ENCODE measurements at places on chromosomes 6 and 20.

DNA sequence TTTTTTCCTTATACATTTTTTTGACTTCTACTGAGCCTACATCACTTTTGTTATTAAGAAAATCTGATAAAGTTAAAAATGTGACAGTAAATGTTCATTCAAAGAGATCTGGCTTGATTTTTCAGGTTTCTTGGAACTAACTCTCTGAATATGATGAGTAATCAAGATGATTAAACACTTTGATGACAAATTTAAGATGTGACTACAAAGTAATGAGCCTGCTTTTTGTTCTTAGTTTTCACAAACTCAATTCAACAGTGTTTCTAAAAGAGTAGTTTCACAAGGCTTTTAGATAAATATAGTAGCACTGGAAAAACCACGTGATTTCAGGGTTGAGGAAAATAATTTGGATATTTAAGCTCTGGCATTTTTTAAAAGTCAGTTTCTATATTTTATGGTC, 37.9 kb upstream of the HDDC2 start:
- DNase-seq, result no peak

GRCh38 chr6:12635813-12636212, 80.8 kb upstream of the PHACTR1 start:
- no peak for DNase-seq

DNA sequence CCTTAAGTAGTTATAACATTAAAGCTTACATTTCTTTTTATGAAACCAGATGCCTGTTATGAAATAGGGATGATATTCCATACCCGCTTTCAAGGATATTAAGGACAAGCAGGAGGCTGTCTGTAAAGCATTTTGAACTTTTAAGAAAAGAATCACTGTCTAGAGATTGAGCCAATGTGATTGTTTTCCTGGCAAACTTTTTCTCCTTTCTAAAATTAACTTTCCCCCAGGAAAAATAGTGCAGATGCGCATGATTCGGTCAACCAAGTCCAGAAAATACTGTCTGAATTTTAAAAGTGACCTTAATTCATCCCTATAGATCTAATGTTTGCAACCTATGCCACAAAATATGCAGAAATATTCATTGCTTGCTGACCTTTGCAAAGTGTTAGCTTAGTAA, 15.1 kb upstream of the DEK start:
- no peak for DNase-seq

DNA sequence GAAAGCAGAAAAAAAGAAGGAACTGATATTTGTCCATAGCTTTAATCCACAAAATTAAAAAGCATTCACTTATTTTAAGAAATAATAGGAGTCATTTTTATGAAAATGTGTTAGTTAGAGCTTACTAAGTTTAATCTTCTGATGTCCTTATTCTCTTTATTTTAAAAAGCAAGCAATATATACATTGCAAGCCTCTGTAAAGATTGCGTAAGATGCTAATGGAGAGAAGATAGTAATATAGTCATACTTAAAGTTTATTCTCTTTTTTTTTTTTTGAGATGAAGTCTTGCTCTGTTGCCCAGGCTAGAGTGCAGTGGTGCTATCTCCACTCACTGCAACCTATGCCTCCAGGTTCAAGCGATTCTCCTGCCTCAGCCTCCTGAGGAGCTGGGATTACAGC, 39.7 kb downstream of the AIG1 start:
- DNase-seq, result no peak

- no peak for DNase-seq
These were observed 107.1 kb upstream of the BACH2 start for GRCh38 chr6:90403489-90404381.

GRCh38 chr20:3502878-3503277, 32.1 kb downstream of the ATRN start:
- no peak for DNase-seq

GRCh38 chr6:73258721-73259120, 4.3 kb downstream of the KHDC1 start:
- no peak for DNase-seq

DNA sequence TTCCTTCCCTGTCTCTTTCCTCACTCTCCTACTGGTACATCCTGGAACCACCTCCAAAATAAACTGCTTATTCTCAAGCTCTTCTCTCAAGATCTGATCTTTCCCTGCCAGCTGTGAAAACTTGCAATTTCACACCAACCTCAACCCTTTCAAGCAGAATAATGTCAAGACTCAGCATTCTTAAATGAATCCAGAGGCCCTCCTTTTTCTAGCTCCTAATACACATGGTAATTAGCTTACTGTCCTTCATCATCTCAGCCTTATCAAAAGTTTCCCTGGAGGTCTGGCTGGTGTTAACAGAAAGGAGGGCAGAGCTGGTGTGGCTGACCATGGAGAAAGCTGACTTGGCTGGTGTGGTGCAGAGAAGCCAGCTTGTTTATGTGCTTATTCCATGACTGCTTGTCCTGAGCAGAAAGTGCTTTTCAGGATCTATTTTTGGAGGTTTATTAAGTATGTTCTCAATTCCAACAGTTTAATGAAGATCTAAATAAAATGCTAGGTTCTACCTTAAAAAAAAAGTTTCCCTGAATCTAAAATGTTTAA, 50.5 kb downstream of the CFAP61 start:
- no peak for DNase-seq

- no peak for DNase-seq
These were observed 203.2 kb upstream of the MAP3K7 start for GRCh38 chr6:90790058-90790457.

GRCh38 chr6:69696273-69696672, 100.5 kb downstream of the LMBRD1 start:
- DNase-seq, result no peak

- no peak for DNase-seq
These were observed 41.5 kb upstream of the EPB41L1 start for GRCh38 chr20:36113036-36113435.

- DNase-seq, result no peak
These were observed 33.9 kb downstream of the NTSR1 start for GRCh38 chr20:62742550-62742949.

Data from hematopoietic multipotent progenitor cell treated with erythropoietin and hydrocortisone succinate and interleukin-3 and kit ligand, for 15 days (in vitro differentiated cells).